ENCODE measurements at places on chromosomes 5 and 9.

DNA sequence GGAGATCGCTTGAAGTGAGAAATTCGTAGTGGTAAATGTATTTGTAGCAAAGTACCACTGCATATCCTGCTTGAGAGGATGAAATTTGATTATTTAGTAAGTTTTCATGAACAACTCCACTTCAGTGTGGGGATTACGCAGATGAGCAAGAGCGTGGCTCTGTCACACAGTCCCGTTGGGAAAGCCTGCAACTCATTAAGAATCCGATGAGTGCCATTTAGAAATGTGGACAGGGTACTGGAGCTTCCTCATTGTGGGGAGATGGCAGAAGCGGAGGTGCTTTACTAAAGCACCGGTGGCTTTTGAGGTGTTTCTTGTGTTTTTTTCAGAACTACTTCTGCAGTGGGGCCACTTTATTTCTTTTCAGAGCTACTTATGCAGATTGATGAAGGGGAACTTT is 1.4 kb downstream of the TJP2 start:
- DNase-seq: no peak

- no peak for DNase-seq
These were observed 889.7 kb downstream of the CDH9 start for GRCh38 chr5:26148569-26149107.

DNA sequence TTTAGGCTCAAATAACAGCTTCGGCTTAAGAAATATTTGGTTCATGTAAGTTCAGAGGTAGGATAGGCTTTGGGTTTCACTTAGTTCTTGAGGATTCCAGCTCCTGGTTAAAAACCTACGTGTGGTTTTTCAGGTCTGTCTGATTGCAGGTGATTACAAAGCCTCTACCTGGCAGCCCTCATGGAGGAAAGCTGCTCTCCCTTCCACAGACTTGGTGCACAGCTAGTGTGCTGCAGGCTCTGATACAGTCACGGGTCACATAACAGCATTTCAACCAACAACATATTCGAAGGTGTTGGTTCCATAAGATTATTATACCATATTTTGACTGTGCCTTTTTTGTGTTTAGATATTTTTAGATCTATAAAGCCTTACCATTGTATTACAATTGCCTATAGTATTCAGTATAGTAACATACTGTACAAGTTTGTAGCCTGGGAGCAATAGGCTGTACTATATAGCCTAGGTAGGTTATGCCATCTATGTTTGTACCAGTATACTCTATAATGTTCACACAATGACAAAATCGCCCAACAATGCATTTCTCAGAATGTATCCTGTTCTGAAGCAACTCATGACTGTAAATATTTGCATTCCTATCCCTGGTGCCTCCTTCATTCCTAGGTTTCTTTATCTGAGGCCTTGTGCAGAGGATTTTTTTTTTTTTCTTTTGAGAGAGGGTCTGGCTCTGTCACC is 8.0 kb upstream of the DCP2 start:
- no peak for DNase-seq

- DNase-seq: no peak
These were observed 23.1 kb upstream of the NSMF start for GRCh38 chr9:137482094-137482781.

GRCh38 chr5:160260881-160261815 is 31.8 kb downstream of the FABP6 start:
- DNase-seq: no peak

- DNase-seq: no peak
These were observed 1090.0 kb upstream of the ARRDC3 start for GRCh38 chr5:92472981-92473566.

DNA sequence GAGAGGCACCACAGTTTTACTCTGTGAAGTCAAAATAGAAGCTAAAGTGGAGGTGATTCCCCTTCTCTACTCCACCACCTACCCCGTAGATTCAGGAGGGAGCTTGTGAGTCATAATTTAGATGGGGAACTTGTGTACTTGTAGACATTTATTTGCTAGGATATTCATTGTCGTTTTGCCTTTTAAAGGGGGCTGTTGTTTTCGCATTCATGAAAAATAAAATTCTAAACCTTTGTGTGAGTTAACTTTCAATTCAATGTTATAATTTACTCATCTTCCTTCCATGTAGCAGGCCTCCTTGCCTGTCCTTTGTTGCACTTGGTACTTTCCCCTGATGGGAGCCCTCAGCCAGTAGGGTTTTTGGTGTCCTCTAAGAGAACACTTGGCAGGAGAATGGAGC is 22.0 kb downstream of the SECISBP2 start:
- DNase-seq: no peak

- no peak for DNase-seq
These were observed 204.7 kb downstream of the PTTG1 start for GRCh38 chr5:160626322-160626721.

- no peak for DNase-seq
These were observed 38.3 kb downstream of the MAP3K1 start for GRCh38 chr5:56853698-56854097.

GRCh38 chr5:174736331-174736721 is 11.9 kb downstream of the MSX2 start:
- no peak for DNase-seq

GRCh38 chr5:161851691-161852299 is 3.9 kb downstream of the GABRA1 start:
- no peak for DNase-seq

DNA sequence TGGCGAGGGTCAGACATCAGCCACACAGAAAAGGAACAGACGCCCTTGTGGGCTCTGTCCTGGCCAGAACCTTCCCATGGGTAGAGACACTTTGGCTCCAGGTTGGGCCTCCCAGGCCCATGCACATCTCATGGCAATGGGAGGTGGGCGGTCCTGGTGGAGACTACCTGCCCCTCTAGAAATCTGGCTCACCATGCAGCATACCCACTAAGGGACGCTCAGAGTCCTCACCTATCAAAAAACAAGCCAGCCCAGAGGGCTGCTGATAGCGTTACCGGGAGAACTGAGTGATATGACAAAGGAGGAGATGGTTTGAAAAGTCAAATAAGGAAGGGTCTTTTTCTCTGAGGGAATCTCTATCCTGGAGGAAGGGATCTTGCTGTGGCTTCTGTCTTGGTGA is 62.1 kb downstream of the C5orf15 start:
- DNase-seq: no peak

DNA sequence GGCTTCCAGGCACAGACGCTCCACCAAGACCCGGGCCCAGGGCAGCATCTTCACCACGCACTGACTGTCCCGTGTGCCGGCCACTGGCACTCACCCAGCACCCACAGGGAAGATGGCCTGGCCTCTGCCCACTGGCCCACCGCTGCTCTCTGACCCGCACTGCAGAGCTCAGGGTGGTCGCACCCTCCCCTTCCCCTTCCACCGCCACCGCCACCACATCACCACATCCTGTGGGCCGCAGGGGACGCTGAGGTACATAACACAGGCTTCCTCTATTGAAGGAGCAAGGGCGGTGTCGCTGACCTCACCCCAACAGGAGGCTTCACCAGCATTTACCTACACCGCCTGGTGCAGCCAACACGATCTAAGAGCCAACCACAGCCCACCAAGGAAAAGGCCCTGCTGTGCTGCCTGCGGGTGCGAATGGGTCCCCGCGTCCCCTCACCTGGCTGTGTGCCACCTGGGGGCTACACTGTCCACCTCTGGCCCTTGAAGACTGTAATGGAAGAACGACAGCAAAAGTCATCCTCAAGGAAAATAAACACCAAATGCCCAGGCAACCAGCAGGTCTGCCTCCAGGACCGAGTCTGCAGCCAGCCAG is 101.8 kb downstream of the CAMSAP1 start:
- no peak for DNase-seq

DNA sequence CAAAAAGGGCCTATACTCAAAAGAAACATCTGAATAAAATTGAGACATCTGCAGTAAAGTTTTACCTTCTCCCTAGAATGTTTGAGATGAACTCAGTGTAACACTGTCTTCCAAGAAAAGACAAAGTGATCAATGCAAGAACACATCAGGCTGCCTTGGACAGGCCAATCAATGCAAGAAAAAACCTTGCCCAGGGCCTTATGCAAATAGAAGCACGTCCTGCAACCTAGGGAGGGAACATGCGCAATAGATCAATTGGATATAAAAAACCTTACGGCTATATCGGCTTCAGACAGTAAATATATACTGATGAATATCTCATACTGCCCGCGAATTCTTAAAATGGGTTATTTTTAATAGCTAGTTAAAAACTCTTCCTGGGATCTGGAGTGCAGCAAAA is 66.4 kb upstream of the POU5F2 start:
- no peak for DNase-seq

GRCh38 chr5:135266303-135266635 is 132.8 kb downstream of the MACROH2A1 start:
- no peak for DNase-seq

GRCh38 chr9:103991698-103992097 is 102.4 kb upstream of the SMC2 start:
- DNase-seq: no peak

DNA sequence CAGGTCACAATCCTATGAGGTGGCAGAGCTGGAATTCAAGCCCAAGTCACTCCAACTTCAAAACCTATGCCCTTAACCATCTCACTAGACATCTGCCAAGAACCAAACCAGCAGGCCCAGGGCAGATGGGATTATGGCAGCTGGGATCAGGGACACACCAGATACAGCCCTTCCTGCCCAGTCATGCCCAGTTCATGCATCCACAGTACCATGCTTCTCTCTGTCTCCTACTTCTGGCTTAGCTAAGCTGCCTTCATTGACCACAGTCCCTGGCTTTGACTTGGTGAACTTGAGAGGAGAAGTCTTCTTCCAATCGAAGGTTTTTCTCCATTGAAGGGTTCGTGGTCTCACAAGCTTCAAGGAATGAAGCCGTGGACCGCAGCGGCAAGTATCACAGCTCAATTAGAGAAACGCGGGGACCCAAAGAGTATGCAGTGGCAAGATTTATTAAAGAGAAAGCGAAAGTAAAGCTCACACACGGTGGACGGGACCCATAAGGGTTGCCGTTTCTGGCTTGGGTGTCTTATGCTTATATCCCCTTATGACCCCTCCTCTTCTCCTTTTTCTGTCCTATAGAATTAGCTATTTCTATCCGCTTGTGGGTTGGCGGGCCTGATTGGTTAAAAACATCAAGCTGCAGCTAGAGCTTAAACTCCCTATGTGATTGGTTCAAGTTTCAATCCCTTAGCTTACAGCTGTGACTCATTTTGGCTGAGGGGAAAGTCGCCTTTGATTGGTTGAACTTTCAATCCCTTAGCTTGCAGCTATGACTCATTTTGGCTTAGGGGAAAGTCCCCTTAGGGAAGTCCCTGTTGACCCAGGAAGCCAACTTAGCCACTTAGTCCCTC is 101.2 kb downstream of the TRIM36 start:
- DNase-seq: peak; percentile 17

DNA sequence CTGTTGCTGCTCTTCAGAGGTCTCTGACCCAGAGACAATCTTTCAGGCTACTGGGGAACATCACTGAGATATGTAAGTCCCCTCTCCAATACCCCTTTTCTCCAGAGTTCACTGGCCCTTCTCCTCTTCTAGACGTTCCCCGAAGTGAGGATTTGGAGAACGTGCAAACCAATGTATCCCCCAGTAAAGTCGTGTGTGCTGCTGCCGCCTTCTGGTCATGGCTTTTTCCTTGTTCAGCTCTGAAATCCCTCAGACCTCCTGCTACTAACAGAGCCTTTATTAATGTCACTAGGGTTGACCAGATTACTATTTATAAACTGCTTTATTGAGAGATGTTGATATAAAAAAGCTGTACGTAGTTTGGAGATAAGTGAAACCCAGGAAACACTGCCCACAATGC is 1028.6 kb downstream of the CDH9 start:
- DNase-seq: no peak
